Substantia nigra (tissue), 51 donors: ENCODE measurements at places on chromosomes 7 and 10.

DNA sequence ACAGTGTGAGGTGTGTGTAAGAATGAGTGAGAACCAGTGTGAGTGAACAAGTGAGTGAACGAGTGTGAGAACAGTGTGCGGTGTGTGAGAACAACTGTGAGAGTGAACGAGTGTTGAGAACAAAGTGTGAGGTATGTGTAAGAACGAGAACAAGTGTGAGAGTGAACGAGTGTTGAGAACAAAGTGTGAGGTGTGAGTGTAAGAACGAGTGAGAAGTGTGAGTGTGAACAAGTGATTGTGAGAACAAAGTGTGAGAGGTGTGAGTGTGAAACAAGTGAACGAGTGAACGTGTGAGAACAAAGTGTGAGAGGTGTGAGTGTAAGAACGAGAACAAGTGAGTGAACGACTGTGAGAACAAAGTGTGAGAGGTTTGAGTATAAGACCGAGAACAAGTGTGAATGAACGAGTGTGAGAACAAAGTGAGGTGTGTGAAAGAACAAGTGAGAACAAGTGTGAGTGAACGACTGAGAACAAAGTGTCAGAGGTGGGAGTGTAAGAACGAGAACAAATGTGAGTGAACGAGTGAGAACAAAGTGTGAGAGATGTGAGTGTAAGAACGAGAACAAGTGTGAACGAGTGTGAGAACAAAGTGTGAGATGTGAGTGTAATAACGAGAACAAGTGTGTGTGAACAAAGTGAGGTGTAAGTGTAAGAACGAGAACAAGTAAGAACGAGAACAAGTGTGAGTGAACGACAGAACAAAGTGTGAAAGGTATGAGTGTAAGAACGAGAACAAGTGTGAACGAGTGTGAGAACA, 47.9 kb downstream of the ESYT2 start:
- no peak for DNase-seq

GRCh38 chr7:17063045-17063383, 181.2 kb upstream of the AGR3 start:
- DNase-seq = no peak

GRCh38 chr7:126778101-126778500, 474.6 kb downstream of the GRM8 start:
- no peak for DNase-seq

DNA sequence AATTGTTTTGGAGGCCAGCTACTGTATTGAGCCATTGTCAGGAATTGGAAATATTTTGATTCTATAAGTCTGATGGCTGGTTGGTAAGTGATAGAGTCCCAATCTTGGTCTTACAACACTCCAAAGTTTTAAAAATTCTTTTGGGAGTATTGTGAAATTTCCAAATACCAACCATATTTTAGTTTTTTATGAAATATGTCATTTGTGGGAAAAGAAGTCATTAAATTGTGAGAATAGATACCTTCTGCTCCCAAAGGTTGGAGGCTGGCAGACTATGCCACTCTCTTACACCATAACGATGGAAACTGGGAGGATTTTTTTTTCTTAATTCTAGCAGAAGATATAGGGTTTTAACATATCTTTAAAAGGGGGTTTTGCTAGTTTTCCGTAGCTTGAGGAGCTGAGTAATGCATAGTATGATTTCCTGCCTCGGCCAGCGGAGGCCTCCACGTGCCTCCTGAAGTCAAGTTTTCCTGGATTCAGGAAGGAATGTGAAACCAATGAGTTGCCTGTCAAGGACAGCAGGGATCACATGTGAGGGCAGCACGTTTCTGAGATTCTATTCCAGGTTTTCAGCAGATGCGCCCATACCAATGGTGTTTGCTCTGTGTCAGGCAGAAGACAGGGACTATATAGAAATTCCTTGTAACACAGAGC, 92.2 kb upstream of the LAMB4 start:
- DNase-seq = no peak

DNA sequence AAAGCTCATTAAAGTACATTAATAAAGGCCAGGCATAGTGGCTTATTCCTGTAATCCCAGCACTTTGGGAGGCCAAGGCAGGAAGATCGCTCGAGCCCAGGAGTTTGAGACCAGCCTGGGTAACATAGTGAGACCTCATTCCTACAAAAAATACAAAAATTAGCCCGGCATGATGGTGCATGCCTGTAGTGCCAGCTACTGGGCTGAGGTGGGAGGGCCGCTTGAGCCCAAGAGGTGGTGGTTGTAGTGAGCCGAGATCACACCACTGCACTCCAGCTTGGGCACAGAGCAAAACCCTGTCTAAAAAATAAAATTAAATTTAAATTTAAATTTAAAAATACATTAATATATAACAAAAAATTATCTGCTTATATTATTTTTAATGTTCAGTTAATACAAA, 7.1 kb upstream of the TAS2R39 start:
- no peak for DNase-seq

DNA sequence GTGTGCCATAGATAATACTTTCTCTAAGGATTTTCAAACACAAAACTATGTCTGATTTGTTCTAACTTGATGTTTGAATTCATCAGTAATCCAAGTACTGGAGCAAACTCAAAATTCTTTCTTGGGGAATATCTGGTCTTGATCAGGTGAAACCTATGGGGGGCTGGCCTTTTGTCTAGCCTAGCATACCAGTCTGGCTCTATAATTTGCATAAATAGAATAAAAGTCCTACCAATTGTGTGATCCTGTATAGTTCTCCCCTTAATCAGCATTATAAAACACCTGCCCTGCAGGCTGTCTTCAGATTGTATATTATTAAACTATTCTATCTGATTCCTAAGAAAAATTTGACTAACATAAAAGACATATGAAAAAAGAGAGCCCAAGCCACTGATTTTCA, 233.8 kb upstream of the LRRN3 start:
- DNase-seq = no peak

- DNase-seq = no peak
These were observed 40.6 kb upstream of the SEPTIN7 start for GRCh38 chr7:35760143-35760745.

- no peak for DNase-seq
These were observed 34.9 kb upstream of the ETV1 start for GRCh38 chr7:14024406-14024805.

- no peak for DNase-seq
These were observed 713.1 kb downstream of the DNAJB9 start for GRCh38 chr7:109282726-109283125.

GRCh38 chr7:43467406-43467805, 115.5 kb upstream of the STK17A start:
- DNase-seq = no peak

DNA sequence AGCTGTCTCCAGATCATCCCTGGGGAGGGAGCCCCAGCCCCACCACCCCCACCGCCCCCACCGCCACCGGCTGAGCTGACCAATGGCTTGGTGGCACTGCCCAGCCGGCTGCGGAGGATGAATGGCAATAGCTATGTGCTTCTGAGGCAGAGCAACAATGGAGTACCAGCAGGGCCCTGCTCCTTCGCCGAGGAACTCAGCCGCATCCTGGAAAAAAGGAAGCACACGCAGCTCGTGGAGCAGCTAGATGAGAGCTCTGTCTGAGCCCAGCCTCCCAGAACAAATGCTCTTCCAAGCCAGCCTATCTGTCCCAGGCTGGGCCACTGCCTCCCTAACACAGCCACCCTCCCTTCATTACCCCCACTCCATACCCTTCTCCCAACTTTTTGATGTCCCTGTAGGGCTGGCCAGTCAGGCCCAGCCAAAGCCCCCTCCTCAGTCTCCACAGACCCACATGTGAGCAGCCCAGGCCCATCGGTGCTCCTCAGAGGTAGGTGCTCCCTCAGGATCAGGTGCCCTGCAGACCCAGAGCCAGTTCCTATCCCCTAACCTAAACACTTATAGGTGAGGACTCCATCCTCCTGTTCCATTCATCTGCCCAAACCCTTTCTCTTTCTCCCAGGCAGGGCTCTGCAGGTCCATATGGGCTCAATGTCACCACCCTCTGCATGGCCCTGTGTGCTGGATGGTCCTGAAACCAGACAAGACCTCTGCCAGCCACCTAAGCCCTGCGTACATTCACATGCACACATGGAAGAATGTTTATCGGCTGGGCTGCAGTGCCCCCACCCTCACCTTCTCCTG, 3.2 kb downstream of the MRPL43 start:
- no peak for DNase-seq

DNA sequence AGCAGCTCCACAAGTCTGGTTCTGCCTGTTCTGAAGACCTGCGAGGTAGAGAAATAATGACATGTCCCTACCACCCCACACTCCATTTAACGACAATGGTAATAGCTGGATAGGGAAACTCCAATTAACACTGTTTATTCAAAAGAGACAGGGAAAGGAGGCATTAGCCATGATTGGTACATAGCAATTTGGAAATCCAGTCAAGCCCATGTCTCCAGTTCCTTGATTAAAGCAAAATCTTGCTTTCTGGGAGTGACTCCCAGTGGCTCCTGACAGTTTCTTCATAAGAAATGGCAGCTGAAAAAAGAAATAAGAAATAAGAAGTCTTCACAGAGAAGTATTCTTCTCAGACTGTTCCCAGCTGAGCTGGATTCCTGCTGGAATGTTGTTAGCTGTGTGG, 140.7 kb upstream of the LYZL2 start:
- no peak for DNase-seq

DNA sequence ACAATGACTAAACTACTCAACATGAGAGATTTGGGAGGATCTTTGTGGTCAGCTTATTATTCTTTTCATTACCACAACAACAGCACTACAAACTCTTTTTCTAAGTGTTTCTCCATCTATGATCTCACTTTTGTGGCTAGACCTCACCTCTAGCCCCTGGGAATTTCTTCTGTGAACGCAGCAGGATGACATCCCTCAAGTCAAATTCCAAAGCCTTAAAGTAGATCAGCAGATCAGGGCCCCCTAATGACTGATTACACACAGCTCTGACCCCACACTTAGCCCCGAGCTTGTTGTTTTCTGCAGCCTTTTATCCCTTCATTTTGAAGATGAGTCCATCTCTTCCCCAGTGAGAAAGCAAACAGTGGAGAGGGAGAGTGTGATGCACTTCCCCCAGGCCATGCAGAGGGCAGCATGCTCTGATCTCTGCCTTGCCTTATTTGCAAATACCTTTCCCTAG, 27.3 kb downstream of the TFAM start:
- no peak for DNase-seq

GRCh38 chr7:26200444-26201246, at the start of gene HNRNPA2B1:
HNRNPA2B1 (minus strand) TSS chr7:26200746; CDS start chr7:26200577, 169 bp downstream.
- peak; percentile 86 for DNase-seq

- DNase-seq = no peak
These were observed 456.7 kb downstream of the NRG3 start for GRCh38 chr10:82331716-82332115.

DNA sequence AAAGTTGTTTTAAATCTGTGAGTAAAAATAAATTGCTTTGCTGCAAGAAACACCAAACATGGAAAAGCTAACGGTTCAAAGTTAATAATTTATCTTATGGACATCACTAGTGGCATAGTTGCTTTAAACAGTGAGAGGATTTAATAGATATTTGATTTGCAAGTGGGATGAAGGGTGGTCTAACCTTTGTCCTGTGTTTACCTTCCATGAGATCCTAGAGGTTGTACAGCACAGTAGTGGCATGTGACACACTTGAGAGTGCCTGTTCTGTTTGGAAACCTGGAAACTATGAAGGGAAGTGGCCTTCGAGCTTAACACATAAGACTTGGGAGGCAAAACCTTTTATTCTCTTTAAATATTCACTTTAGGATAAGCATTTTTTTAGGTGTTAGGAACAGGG, 16.0 kb downstream of the EGFR start:
- no peak for DNase-seq

DNA sequence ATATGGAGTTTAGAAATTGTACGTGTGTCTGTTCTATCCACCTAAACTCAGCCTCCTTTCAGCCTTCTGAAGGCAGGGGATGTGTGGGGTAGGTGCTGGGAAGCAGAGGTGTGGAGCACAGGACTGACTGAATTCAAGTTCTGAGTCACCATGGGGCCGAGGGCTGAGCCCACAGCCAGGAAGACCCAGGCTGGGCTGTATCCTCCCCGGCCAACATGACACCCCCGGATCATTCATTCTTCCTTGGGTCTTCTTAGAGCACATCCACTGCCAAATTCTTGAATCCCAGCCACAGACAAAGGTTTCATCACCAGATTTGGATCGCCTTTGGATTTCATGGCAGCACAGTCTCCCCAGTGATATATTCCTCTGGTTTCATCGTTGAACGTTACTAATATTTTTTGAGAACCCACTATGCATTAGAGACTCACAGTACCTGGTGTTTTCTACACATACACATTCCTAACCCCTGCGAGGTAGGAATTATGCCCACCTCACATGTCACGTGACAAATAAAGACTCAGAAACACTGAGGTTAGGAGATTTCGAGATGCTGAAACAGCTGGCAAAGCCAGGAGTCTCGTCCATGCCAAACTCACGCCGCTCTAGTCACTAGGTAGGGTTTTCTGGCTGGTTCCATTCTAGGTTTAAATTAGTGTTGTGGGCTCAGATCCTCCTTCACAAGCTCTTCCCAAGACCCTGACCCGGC, 26.9 kb downstream of the CCDC3 start:
- DNase-seq = no peak

- DNase-seq = no peak
These were observed 275.8 kb downstream of the CACNA2D1 start for GRCh38 chr7:82167558-82168314.

DNA sequence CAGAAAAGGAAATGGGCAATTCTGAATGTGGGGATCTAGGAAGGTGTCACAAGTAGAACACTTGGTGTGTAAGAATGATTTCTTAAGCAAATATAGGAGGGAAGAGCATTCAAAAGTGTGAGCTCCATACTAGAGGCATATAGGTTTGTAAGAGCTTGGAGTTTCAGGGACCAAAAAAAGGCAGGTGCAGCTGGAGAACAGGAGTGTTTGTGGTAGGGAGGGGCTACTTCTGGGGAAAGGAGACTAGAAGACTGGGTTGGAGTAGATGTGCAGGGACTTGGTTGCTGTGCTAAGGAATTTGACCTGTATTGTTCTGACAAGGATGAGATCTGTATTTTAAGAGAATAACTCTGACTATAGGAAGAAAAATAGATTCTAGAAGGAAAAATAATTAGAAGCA, 46.4 kb downstream of the CPED1 start:
- DNase-seq = no peak

DNA sequence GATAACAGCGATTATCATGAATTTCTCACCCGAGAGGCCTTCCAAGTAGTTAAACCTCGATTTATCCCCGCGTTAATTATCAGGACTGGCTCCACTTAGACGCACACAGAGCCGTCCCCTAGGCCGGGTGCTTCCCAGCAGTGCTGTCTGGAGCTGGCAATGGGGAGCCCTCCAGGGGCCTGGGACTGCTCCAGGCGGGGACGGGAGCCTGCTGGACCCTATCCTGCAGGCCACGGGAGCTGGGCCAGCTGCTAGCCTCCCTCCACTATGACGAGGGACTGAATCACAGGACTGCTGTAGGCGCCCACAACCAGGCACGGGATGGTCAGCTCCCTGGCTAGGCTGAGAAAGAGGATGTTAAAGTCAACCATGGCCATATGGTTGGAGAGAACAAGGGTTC, 229.1 kb downstream of the ELFN1 start:
- DNase-seq = peak; percentile 24
